NB4 (cell line): ENCODE measurements at places on chromosomes 3 and 15.

GRCh38 chr3:12541625-12542024 lies 3.7 kb downstream of the MKRN2OS start:
- DNase-seq = no peak

GRCh38 chr15:31970007-31970406 lies 60.3 kb upstream of the CHRNA7 start:
- DNase-seq = no peak

DNA sequence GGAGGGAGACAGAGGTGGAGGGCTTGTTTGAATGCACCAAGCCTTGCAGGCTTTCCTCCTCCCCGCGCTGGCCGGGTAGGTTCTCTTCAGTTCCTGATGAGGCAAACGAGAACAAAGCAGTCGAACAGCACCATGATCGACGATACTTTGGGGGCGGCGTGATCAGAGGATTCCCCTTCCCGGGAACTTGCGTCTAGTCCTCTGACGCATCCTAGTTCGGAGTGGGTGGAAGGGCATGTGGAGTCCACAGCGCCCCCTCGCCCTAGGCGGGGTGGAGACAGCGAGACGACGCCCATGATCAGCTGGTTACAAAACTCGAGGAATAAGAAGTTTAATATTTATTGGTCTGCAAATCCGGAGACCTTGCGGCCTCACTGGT lies 452 bp upstream of the SV2B start:
- peak; percentile 10 for DNase-seq

GRCh38 chr15:70826634-70827033 lies 27.3 kb downstream of the LARP6 start:
- DNase-seq = peak; percentile 70

GRCh38 chr3:164095279-164095678 lies 983.0 kb downstream of the SI start:
- DNase-seq = no peak

DNA sequence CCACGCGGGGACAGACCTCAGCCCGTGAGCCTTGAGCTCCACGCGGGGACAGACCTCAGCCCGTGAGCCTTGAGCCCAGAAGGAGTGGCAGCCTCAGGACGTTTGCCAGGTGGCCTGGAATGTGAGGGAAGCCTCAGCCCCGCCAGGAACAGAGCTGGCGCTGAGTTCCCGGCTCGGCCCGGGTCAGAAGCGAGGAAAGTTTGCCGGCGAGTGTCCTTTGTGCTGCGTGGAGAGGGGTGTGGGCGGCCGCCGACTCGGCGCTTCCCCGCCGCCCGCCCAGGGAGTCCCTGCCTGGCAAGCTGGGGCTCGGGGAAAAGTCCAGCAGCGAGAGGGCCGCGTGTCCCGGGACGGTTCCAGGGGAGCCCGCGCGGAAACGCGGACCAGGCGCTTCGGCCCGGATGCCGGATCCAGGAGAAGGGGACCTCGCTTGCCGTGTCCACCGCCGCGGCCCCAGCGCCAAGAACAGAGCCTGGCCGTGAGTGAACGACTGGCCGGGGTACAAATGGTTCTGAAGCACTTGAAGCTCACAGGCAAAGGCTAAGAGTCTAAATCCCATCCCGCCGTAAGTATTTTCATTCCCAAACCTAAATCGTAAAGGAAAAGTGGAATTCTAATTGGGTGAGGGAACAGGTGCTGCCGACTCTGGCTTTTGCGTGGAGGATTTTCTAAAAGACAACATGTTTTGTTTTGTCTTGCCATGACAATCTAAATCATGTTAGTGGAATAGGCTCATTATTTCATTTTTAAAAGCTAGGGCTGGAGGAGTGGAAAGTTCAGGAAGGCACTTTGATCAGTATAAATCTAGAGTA lies 1.7 kb downstream of the LRRN1 start:
- no peak for DNase-seq

DNA sequence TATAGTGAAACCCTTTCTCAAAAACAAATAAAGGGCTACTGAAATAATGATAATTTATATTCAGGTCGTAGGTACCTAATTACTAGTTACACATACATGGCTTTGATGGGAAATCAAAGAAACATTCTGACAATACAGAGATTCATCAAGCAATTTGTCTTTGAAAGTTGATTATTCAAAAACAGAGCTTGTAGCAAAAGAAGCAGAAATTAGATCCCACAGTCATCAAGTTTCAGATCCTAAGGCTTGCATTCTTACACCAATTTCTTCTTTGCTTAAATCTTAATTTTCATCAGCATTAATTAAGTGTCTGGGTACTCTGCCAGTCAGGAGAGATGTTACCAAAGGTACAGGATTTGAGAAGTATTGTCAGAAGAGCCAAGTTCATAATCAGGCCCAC lies 1.5 kb upstream of the HEXA start:
- no peak for DNase-seq

DNA sequence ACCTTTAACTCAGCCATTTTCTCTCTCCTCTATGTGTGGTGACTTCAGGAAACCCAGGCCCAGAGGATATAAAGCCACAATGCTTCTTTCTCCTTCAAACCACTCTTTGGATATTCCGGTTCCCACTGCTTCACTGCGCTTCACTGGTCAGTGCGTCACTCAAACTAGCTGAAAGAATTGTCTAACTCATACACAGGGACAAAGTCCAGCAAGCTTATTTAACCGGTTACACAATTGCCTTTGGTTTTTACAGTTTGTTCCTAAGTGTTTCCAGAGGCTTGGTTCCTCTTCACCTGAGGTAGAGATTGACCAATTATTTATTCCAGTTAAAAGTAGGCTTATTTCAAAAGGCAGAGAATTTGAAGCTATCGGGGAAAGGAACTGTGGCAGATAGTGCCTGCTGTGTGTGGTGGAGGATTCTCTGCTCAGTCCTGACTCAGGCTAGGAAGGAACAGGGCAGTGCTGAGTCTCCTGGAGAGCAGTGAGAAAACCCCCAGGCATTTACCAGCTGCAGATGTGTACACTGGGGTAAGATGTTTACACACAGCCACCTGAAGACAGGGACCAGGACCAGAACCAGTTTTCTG lies at the start of gene HGD:
Gene HGD (minus strand): TSS at position 145 of the 587 bp plus-strand sequence. CDS start 128 bp downstream, at position 17.
- DNase-seq = no peak

DNA sequence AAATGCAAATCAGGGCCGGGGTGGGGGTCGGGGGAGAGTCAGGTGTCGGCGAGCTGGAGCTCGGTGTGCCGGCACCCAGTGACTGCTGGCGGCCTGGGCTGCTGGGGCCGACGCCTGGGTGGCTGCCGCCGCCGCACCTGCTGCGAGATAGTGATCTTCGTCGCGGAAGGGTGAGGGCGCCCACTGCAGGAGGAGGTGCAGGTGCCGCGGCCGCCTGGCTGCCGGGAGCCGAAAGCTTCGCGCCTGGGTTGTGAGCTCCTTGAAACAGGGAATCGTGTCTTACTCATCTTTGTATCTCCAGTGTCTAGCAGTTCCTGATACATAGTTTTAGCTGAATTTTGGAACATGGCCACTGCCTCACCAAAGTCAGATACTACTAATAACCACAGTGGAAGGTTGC lies 64.0 kb upstream of the CPOX start:
- peak; percentile 55 for DNase-seq

- no peak for DNase-seq
Observed at GRCh38 chr3:65814845-65815578, 223.7 kb downstream of the MAGI1 start.

DNA sequence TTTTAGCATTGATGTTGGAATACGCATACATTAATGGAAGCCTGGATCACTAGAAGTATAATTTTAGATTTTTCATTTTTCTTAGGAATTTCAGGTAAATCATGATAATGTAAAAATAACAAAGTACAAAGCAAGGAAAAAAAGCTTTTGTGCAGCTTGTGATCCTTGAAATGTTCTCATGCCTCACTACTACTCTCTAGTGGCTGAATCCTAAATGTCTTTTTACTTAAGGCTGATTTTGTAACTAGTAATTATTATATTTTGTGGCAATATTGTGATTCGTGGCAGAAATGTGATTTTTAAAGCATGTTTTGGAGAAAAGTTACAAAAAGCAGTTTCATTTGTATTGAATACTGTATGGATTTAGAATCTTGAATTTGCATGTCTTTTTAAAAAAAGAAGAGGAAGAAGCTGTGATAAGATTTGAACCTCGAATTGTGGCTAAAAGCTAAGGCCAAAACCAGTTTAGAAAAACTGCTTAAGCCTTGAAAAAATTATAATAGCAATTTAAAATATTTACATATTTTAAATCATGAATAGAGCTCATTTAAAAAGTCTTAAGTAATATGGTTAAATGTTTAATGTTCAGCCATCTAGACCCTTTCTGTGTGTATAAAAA lies 39.0 kb downstream of the U2SURP start:
- DNase-seq = peak; percentile 45

DNA sequence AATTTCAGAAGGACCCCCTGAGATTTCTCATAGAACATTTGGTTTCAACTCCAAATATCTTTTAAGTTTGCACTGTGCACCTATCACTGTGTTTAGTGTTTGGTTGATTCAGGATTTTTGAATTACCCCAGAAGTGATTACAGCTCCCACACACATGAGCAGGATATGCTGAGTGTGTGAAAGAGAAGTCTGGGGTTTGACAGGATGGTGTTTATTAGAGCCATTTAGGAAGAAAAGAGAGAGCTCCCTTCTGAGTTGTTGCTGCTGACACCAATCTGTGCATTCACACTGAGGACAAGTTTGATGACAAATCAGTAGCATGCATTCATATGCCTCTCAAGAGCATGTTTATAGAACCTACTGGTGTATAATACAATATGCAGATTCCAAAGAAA lies 118.1 kb downstream of the RPL22L1 start:
- no peak for DNase-seq

GRCh38 chr3:136644212-136644611 lies 108.0 kb downstream of the STAG1 start:
- no peak for DNase-seq

- peak; percentile 86 for DNase-seq
Observed at GRCh38 chr15:40454904-40455391, 14.2 kb downstream of the BAHD1 start.

GRCh38 chr3:117192888-117193287 lies 483.3 kb downstream of the TUSC7 start:
- no peak for DNase-seq

- DNase-seq = no peak
Observed at GRCh38 chr15:32857732-32858131, 139.9 kb downstream of the GREM1 start.

DNA sequence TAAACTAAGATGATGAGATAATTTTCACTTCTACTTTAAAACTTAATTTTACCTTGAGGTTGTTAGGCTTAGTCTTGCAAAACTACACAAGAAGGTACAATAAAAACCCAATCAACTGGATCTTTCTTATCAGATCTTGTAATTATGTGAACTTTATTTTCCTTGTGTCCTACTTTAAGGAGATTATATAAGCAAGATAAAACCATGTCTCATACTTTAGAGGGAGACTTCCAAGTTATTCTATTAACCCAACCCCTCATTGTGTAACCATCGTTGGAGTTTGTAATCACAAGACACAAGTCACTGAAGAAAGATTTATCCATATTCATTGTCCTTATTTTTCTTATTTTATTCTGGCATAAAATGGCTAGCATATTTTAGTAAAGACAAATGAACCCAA lies 165.6 kb downstream of the SERPINI1 start:
- no peak for DNase-seq

GRCh38 chr3:46221391-46221790 lies 13.3 kb upstream of the CCR1 start:
- peak; percentile 84 for DNase-seq

GRCh38 chr15:38059665-38060064 lies 125.2 kb downstream of the TMCO5A start:
- no peak for DNase-seq

DNA sequence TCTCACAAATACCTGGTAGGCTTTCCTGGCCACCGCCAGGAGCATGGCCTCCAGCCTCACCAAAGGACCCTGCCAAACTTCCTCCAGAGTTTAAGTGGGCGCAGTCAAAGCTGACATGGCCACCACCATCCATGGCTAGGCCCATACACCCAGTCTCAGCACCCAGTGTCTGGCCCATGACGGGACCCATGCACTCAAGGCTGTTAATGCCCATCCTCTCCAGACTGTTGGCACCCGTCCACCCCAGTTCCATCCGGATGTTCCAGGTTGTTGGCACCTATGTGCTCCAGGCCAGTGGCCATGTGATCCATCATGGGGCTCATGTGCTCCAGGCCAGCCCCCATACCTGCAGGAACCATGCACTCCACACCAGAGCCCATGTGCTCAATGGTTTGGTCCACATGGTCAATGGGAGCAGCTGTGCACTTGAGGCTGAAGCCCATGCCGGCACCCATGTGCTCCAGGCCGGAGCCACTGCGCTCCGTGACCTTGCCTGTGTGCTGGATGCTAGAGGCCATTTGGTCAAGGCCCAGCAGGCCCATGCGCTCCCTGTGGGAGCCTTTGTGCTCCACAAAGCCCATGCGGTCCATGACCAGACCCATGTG lies 20.4 kb downstream of the CTDSPL2 start:
- no peak for DNase-seq

GRCh38 chr15:101496198-101496986 lies 6.9 kb upstream of the PCSK6 start:
- peak; percentile 73 for DNase-seq

DNA sequence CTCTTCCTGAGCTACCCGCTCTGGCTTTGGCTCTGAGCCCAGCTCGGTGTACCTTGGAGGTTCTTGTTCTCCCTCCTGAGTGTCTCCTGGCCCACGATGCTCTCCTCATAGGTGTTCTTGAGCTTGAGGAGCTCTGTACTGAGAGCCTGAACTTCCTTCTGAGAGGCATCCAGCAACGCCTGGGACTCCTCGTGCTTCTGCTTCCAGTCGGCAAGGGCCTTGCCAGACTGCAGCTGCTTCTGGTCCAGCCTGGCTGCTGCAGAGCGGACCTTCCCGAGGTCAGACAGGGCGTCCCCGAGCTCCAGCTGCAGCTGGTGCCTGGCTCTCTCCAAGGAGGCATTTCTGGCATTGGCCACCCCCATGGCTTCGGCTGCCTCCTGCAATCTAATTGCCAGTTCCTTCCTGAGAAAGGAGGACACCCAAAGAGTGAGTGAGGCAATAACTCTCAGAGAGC lies 99.8 kb downstream of the MYH15 start:
- DNase-seq = no peak

DNA sequence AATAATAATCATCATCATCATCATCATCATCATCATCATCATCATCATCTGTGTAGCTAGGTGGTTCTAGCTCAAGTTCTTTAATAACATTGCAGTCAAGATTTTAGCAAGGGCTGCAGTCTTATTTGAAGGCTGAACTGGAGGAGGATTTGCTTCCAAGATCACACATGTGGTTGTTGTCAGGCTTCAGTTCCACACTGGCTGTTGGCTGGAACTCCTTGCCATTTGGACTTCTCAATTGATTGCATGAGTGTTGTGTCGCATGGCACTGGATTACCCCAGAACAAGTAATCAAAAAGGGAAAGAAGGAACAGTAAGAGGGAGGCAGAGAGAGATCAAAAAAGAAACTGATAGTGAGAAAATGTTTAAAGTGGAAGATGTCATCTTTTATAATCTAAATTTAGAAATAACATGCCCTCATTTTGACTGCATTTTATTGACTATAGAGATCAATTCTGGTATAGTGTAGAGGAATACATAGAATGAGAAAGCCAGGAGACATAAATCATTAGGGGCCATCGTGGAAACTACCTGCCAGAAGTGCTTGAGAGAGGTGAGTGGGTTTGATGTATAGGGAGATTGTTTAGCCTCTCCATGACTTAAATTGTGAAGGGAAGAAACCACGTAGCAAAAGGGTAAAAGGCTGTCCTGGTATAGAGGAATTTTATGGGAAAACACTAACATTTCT lies 346.6 kb upstream of the RBMS3 start:
- DNase-seq = no peak
